ENCODE measurements at places on chromosomes 16 and 17.
A peak's percentile ranks its signal among the peaks of the same experiment; 100 is the strongest.

GRCh38 chr17:68570526-68570925 is 30.6 kb downstream of the FAM20A start:
- H3K4me3 ChIP-seq: no peak overlapping the region
- no peaks in the 10 kb centered on the region for H3K36me3 ChIP-seq
- H3K27me3 ChIP-seq: peaks cover 2% of the 10 kb centered on the region
- H3K27ac ChIP-seq: no peak overlapping the region
- no peak for DNase-seq

GRCh38 chr17:38747463-38748148 is 530 bp downstream of the PCGF2 start:
- peaks cover 22% of the 10 kb centered on the region for H3K4me1 ChIP-seq
- H3K27me3 ChIP-seq: no peaks in the 10 kb centered on the region
- H3K36me3 ChIP-seq: peaks cover 3% of the 10 kb centered on the region
- peak overlapping the region; percentile 83 for H3K27ac ChIP-seq
- H3K4me3 ChIP-seq: peak overlapping the region; percentile 92

- no peaks in the 10 kb centered on the region for H3K27me3 ChIP-seq
- H3K27ac ChIP-seq: peak within 1 kb of the TSS; percentile 70
- no peaks in the 10 kb centered on the region for H3K36me3 ChIP-seq
- H3K4me1 ChIP-seq: peaks cover 13% of the 10 kb centered on the region
- peak; percentile 98 for DNase-seq
Observed at GRCh38 chr17:35930211-35931065, at the start of gene RDM1. TSS of gene RDM1 (minus strand) at chr17:35930773. CDS start at chr17:35930727, 46 bp downstream.

GRCh38 chr17:3915581-3915994 is 677 bp downstream of the P2RX1 start:
- peaks cover 7% of the 10 kb centered on the region for H3K36me3 ChIP-seq
- peak overlapping the region; percentile 55 for H3K4me3 ChIP-seq
- H3K4me1 ChIP-seq: peaks cover 54% of the 10 kb centered on the region
- peak overlapping the region; percentile 81 for H3K27ac ChIP-seq

- 0 out of 2 replicates have a peak, but pooled peaks cover 3% of the 10 kb centered on the region for H3K27me3 ChIP-seq
- H3K4me1 ChIP-seq: no peaks in the 10 kb centered on the region
- no peak for DNase-seq
Observed at GRCh38 chr16:72255786-72256185, 83.8 kb upstream of the PMFBP1 start.

DNA sequence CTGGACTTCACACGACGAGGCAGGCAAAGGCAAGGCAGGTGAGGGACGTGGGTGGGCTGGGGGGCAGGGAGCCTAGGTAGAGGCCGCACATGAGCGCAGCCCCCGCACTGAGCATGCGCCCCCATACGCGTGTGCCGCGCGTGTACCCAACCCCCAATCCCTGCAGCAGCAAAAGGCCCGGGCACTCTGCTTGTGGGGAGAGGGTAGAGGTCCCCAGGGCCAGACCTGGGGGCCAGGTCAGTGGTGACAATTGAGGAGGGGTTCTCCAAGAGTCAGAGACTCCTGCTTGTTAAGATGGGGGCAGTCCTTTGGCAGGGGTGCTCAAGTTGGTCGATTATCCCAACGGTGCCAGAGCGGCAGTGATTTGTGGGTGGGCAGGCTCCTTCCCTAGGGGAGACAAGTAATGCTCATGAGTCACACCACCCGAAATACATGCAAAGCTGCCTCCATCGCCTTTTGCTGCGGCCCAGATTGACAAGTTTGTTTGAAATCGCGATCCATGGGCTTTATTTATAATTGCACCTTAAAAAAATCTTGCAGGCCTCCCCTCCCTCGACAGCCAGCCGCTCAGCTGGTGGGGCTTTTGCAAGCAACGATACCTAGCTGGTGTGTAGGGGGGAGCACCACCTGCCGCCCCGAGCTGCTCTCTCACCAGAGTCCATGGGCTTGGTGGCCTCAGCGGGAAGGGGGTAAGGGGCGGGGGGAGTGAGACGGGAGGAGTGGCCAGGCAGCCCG is 1.1 kb upstream of the GIT1 start:
- H3K4me1 ChIP-seq: peaks cover 75% of the 10 kb centered on the region
- DNase-seq: no peak
- H3K27me3 ChIP-seq: no peaks in the 10 kb centered on the region
- peak overlapping the region; percentile 48 for H3K27ac ChIP-seq
- no peaks in the 10 kb centered on the region for H3K36me3 ChIP-seq

DNA sequence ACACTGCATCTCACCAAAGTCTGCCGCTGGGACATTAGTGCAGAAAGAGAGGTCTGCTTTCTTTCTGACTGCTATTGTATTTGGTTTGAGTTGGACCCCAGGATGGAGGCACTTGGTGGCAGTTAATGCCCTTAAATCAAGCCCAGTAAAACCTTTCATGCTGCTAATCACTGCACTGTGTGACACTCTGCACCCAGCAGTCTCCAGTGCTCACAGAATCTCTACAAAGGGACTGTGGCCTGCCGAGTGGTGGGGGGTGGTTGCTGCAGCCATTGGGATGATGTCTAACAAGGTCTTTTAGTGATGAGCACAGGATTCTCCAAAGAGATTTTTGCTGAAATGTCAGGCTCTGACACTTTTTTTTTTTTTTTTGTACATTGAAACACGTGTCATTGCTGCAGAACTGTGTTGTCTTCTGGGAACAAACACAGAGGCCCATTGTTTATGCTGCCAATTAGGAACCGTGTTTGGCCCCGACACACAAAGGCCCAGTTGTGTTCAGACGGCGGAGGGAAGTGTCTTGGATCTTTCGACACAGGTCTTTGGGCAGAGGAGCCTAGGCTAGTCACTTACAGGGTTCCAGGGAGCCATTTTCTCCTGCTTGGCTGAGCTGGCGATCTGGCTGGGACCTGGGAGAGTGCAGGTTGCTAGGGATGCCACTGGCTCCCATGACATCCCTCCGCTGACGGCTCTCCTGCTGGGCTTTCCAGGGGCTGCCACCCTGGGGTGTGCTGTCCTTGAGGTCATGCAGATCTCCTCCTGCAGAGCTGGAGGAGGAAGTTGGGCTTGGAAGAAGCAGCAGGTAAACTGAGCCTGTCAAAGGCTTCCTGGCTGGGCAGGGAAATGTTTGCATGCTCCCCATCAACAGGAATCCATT is 16.2 kb upstream of the TNRC6C start:
- H3K27me3 ChIP-seq: peaks cover 73% of the 10 kb centered on the region
- no peak for DNase-seq
- no peaks in the 10 kb centered on the region for H3K36me3 ChIP-seq
- no peaks in the 10 kb centered on the region for H3K4me1 ChIP-seq
- H3K4me3 ChIP-seq: no peak overlapping the region

DNA sequence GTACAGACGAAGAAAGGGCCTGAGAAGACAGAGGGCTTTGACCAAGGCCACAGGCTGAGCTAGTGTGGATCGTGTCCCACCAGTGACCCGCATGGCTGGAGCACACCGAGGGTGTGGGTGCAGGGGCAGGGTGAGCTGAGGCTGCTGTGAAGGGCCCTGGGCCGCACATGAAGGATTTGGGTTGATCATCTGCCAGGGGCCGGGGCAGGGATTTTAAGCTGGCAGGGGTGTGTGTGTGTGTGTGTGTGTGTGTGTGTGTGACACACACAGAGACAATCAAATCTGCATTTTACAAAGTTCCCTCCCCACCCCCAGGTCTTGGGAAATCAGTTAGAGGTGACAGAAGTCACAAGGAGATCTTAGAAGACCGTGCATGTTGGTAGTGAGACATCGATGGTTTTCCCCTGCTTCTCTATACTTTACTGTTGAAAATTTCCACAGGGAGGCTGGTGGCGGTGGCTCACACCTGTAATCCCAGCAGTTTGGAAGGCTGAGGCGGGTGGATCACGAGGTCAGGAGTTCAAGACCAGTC is 65.2 kb downstream of the SRCIN1 start:
- H3K27me3 ChIP-seq: peaks cover 64% of the 10 kb centered on the region
- peaks cover 11% of the 10 kb centered on the region for H3K4me1 ChIP-seq
- DNase-seq: no peak
- H3K27ac ChIP-seq: no peak overlapping the region
- no peaks in the 10 kb centered on the region for H3K36me3 ChIP-seq
- no peak overlapping the region for H3K4me3 ChIP-seq

GRCh38 chr16:87933140-87933495 is 3.2 kb downstream of the CA5A start:
- no peak for DNase-seq
- H3K4me3 ChIP-seq: no peak overlapping the region
- H3K27me3 ChIP-seq: peaks cover 40% of the 10 kb centered on the region
- H3K27ac ChIP-seq: no peak overlapping the region

- H3K27me3 ChIP-seq: peaks cover 6% of the 10 kb centered on the region
- H3K27ac ChIP-seq: no peak overlapping the region
- DNase-seq: no peak
- H3K4me1 ChIP-seq: no peaks in the 10 kb centered on the region
- H3K4me3 ChIP-seq: no peak overlapping the region
- H3K36me3 ChIP-seq: no peaks in the 10 kb centered on the region
Observed at GRCh38 chr16:764184-764750, 3.7 kb downstream of the MSLN start.

GRCh38 chr16:679814-680624 is at the start of gene STUB1:
TSS of gene STUB1 (plus strand) at chr16:680410. CDS start at chr16:680526, 116 bp downstream.
- H3K27ac ChIP-seq: peak within 1 kb of the TSS; percentile 89
- peak; percentile 88 for DNase-seq
- peak within 1 kb of the TSS; percentile 98 for H3K4me3 ChIP-seq

- DNase-seq: no peak
- H3K4me1 ChIP-seq: no peaks in the 10 kb centered on the region
- H3K27me3 ChIP-seq: peaks cover 6% of the 10 kb centered on the region
- H3K27ac ChIP-seq: no peak overlapping the region
- no peaks in the 10 kb centered on the region for H3K36me3 ChIP-seq
- H3K4me3 ChIP-seq: no peak overlapping the region
Observed at GRCh38 chr16:80122115-80122514, 418.7 kb upstream of the DYNLRB2 start.

GRCh38 chr17:69743091-69743490 is 328.6 kb downstream of the MAP2K6 start:
- no peaks in the 10 kb centered on the region for H3K36me3 ChIP-seq
- no peak for DNase-seq
- no peak overlapping the region for H3K27ac ChIP-seq

- H3K27ac ChIP-seq: no peak overlapping the region
- no peaks in the 10 kb centered on the region for H3K4me1 ChIP-seq
- H3K4me3 ChIP-seq: no peak overlapping the region
- peaks cover 44% of the 10 kb centered on the region for H3K27me3 ChIP-seq
- no peaks in the 10 kb centered on the region for H3K36me3 ChIP-seq
Observed at GRCh38 chr16:1903845-1904840, 14.1 kb downstream of the HS3ST6 start.

- H3K27ac ChIP-seq: peak overlapping the region; percentile 85
- peaks cover 15% of the 10 kb centered on the region for H3K4me1 ChIP-seq
- peaks cover 45% of the 10 kb centered on the region for H3K36me3 ChIP-seq
- no peaks in the 10 kb centered on the region for H3K27me3 ChIP-seq
Observed at GRCh38 chr17:15999974-16000827, 577 bp downstream of the TTC19 start.

DNA sequence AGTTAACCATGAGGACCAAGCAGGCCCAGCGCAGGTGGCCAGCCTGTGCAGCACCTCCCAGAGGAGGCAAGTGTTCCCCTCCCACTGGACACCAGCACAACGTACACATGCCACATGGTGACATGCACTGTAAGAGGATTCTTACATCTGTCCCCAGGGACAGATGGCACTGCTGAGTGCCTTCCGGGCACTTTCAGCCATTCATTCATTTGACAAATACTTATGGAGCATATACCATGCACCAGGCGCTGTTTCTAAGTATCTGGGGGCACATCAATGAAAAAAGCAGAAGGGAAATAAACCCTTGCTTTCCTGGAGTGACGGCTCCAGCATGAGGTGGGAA is 79.6 kb downstream of the GAS7 start:
- H3K27ac ChIP-seq: no peak overlapping the region
- DNase-seq: no peak
- H3K4me1 ChIP-seq: no peaks in the 10 kb centered on the region
- H3K36me3 ChIP-seq: no peaks in the 10 kb centered on the region

DNA sequence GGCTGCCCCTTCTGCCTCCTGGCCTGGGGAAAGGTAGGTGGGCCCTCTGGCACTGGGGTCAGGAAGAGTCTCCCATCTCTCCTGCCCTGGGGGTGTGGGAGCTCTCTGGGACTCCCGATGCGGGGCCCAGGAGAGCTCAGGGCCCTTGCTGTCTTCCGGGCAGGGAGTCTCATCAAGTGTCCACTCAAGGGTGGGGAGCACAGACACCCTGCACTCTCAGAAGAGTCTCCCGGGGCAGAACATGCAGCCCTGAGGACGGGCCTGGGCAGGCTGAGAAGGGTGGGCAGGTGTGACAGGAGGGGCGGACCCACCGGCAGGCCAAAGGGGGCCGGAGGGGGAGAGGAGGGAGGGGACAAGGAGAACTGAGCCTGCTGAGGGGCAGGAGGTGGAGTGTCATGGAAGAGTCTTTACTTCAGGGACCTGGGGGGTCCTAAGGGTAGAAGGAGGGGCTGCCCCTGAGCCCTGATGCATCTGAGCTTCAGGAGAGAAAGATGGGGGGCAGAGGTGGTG is 8.4 kb upstream of the PKMYT1 start:
- no peak overlapping the region for H3K27ac ChIP-seq
- H3K36me3 ChIP-seq: no peaks in the 10 kb centered on the region
- peaks cover 54% of the 10 kb centered on the region for H3K4me1 ChIP-seq
- H3K27me3 ChIP-seq: no peaks in the 10 kb centered on the region
- DNase-seq: no peak
- H3K4me3 ChIP-seq: no peak overlapping the region

GRCh38 chr17:76948301-76948700 is 80.1 kb downstream of the MGAT5B start:
- no peak overlapping the region for H3K4me3 ChIP-seq
- peaks cover 15% of the 10 kb centered on the region for H3K27me3 ChIP-seq

DNA sequence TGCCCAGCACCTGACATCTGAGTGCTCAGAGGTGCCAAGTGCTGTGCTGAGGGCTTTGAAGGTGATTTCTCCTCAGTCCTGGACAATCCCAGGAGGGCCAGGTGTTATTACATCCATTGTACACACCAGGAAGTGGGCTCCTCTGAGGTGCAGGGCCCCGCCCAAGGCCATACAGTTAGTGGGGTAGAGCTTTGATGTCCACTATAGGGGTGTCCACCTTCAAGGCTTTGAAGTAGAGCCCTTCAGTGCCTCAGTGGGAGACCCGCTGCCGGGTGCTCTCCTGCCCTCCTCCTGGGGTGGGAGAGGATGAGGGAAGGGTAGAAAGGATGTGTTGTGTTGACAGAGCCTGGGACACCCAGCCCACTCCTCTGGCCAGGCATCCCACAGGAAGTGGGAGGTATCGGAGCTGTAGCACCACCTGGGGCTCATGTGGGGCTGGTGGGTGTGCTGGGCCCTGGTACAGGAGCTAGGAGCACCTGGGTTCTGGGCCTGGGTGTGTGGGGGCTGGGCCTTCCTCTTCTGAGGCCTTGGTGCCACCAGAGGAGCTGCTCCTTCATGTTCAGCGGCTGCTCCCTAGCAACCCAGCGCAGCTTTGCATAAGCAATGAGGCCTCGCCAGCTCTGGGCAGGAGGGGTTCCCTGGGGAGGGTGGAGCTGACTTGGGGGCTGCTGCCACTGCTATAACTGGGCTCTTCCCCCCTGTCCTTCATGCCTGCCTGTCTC is 7.4 kb downstream of the LASP1 start:
- peaks cover 39% of the 10 kb centered on the region for H3K4me1 ChIP-seq
- peaks cover 77% of the 10 kb centered on the region for H3K36me3 ChIP-seq
- DNase-seq: no peak
- H3K27ac ChIP-seq: no peak overlapping the region
- H3K4me3 ChIP-seq: no peak overlapping the region
